SHP77 (cell line): ENCODE measurements at places on chromosomes 11 and 22.

DNA sequence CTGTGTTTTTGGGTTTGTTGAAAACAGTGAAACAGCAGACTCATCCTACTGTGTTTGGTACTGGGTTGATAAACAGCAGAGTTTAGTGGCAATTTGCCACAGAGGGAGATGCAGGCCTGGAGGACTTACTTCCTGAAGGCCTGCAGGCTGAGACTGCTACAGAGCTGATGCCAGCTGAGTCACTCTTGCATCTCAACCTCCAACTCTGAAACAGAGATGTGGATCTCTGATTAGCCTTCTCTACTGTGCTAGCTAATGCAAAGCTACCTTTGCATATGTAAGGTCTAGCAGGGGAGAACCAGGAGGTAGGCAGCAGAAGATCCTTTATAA lies 14.3 kb downstream of the ATP5MG start:
- no peak for DNase-seq

DNA sequence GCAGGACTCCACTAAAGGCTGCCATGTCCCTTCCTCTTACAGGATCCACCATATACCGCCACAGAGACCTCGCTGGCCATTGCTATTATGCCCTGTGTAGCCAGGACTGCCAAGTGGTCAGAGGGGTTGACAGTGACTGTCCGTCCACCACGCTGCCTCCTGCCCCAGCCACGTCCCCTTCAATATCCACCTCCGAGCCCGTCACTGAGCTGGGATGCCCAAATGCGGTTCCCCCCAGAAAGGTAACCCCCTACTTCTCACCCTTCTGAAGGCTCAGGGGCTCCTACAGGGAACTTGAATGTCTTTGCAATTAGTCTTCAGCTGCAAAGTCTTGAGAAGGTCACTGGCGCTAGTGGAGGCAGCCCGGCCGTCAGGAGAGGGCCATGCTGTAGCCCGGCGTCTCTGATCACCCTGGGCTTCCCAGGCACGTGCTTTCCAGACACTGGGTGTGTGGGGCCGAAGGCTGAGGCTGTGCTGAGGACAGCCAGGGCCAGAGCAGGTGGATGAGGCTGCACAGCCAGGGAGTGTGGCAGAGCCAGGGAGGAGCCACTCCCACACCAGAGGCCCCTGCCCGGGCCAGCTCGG lies 30.0 kb upstream of the MUC5B start:
- DNase-seq, result no peak

GRCh38 chr22:37491559-37492427 lies 5.6 kb upstream of the MFNG start:
- DNase-seq, result no peak

DNA sequence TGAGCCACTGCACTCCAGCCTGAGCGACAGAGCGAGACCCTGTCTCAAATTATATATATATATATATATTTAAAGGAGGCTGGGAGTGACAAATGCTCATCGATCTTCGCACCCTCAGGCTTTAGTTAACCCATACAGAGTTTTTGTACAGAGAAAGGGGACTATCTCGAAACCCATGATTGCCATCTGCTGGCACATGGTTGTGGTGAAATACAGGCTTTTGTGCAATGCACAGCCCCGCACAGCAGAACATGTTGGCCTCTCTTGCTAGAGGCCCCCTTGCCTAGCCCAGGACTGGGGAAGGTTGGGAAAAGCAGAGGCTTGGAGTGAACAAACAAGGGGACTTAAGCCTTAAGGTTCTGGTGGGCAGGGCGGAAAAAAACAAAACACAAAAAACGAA lies 3.6 kb downstream of the MYBPC3 start:
- peak; percentile 56 for DNase-seq

GRCh38 chr22:31945971-31946680 lies 1.8 kb downstream of the YWHAH start:
- DNase-seq, result no peak

- DNase-seq, result no peak
Observed at GRCh38 chr22:31243339-31244045, 31.4 kb downstream of the LIMK2 start.

DNA sequence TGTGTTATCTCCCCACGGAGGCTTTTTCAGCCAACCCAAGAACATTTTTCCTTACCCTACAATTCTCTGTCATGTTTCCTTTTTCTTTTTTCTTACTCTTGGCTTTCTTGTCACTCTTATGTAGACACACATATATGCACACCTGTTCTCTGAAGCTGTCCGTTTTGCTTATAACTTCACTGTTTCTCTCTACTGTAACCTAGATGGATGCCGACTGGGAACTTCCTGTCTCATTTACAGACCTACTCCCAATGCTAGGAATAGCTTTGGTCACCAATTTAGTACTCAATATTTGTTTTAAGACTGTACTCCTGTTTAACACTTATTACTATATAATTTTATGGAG lies 9.9 kb upstream of the CASP12 start:
- DNase-seq, result no peak
